ENCODE measurements at places on chromosomes 2 and 18.

GRCh38 chr2:169865492-169865891 lies 38.2 kb downstream of the UBR3 start:
- DNase-seq, result no peak

DNA sequence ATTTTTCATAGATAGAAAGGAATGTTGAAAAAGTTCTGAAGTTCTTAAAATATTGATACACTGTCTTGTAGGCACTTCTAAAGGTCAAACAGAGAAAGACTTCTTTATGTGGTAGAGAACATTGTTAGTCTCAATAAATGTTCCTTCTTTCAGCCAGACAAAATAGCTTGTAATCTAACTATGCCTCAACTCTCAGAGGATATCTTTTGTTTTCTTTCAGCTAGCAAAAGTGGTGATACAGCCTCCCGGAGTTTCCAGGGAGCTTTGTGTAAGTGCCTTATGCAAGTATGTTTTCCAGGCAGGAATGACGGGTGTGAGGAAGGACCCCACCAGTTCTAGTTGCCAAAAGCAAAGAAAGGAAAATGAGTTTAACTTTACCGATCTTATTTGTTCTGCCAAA lies 452.1 kb upstream of the ST6GAL2 start:
- DNase-seq, result no peak

GRCh38 chr2:219851801-219852481 lies 224.5 kb downstream of the SLC4A3 start:
- DNase-seq, result no peak

GRCh38 chr18:67260841-67261240 lies 255.7 kb downstream of the DSEL start:
- DNase-seq, result no peak

DNA sequence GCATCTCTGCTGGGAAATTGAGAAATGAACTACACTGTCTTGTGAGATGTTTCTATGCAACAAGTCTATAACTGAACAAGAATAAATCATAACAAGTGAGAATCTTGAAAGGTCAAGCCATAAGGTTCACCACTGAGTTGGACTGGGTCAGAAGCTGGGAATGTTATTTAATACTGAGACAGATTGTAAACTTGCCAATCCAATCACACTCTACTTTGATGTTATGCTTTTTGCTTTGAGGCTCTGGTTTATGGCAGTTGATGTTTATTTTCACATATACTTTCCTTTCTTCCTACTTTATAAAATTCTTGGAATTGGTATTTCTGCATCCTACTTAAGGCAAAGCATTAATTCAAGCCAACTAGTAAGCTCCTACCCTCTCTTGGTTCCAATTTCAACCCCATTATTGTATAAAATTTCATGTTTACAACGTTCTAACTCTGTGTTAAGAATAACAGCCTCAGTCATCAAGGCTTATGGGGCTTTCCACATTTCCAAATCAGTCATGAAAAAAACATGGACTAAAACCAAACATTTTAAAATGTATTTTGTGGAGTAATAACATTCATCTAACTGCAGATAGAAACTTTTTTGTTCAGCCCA lies 533.4 kb downstream of the NYAP2 start:
- no peak for DNase-seq

GRCh38 chr18:45171679-45172191 lies 443.5 kb upstream of the SLC14A2 start:
- no peak for DNase-seq

- no peak for DNase-seq
Observed at GRCh38 chr2:36172824-36173223, 182.8 kb upstream of the CRIM1 start.

DNA sequence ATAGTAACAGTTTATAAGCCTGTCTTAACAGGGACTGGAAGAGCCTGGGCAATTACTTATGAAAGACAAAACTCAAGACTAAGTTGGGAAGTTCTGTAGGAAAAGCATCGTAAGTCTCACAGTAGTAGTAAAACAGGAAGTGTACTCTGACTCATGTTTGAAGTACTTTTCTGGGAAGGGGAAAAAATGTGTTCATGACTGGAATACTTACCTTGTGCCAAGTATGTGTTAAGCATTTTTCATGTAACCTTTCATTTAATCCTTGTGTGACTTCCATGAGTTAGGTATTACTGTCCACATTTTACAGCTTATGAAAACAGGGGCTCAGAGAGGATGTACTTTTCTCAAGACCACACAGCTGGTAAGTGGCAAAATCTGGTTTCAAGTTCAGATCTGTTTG lies 13.7 kb upstream of the SKOR2 start:
- no peak for DNase-seq

- DNase-seq, result no peak
Observed at GRCh38 chr18:24616653-24617052, 156.2 kb downstream of the HRH4 start.

DNA sequence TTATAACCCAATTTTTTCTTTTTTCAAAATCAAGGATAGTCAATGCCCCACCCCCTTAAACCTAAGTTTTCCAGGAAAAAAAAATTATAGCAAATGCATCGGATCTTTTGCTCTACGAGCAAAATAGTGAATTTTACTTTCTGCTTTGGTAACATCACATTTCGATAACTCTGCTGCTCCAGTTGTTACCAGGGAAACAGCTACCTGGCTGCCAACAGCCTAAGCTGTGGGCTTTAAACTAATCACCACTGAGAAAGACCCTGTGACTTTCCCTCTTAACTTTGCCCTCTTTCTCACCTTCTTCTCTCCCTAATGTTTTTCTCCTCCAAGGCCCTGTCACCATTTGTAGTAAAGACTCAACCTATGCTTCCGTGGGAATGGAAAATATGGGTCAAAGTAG lies 145.5 kb downstream of the ABCA12 start:
- DNase-seq, result no peak

- DNase-seq, result no peak
Observed at GRCh38 chr2:10260130-10260529, 42.6 kb upstream of the HPCAL1 start.

GRCh38 chr18:44341759-44342158 lies 338.9 kb upstream of the SETBP1 start:
- DNase-seq, result no peak

DNA sequence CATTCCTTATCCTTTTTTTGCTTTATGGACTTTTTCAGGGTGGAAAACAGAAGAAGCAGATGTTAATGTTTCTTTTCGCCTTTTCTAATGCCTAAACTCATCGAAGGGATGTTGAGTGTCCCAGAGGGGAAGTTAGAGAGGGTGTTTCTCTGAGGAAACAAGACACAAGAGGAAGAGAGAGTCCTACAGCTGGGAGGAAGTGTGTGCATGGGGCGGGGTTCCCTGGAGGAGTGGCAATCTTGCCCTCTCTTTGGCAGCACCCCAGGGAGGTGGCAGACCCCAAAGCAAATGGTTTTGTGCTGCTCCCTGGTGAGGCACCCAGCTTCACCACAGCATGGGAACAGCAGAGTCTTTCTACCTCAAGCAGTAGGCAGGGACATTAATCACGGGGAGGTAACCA lies 377.6 kb downstream of the RND3 start:
- no peak for DNase-seq

DNA sequence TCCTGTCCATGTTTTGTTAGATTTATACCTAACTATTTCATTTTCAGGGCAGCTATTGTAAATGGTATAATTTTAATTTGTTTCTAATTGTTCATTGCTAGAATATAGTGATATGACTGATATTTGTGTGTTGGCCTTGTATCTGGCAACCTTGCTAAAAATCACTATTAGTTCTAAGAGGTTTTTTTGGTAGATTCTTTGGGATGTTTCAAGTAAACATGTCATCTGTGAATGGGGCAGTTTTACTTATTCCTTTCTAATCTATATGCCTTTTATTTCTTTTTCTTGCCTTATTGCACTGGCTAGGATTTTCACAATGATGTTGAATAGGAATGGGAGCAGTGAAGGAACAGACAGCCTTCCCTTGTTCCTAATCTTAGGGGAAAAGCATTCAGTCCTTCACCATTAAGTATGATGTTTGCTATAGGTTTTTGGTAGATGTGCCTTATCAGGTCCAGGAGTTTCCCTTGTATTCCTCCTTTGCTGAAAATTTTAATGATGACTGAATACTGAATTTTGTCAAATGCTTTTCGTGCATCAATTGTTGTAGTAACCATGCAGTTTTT lies 41.7 kb downstream of the SNORC start:
- no peak for DNase-seq

DNA sequence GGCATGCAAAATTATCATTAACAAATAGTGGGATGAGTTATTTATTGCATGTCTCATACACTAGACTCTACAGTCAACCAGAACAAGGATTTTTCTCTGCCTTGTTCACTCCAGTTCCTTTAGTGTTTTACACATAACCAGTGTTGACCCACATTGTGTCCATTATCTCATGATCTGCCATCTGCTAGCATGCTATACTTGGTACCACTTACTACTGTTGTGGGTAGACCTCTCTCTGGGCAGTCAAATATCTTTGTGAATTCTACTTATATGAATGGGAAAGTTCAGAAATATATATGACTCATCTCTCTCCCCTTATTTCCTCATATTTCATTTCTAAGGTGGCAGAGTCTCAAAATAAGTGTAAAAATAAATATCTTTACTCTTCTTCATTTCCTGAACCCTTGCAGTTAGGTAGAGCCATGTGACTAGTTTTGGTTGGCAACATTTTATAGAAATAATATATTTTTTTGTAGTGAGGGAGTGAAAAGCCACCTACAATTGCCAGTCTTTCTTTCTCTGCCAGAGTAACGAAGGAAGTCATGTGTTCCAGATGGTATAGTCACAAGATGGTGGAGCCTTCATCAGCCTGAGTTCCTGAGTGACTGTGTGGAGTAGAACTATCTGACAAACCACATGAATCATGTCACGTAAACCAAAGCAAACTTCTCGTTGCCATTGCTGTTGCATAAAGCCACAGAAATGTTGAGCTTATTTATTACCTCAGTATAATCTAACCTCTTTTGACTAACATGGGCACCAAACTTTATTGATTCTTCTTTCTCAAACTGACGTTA lies 704.0 kb downstream of the RNF144A start:
- DNase-seq, result no peak

- no peak for DNase-seq
Observed at GRCh38 chr2:88669482-88670214, 21.8 kb upstream of the RPIA start.

GRCh38 chr18:37598966-37599896 lies 33.6 kb upstream of the CELF4 start:
- DNase-seq, result no peak

GRCh38 chr2:70738159-70738558 lies 29.8 kb downstream of the ADD2 start:
- no peak for DNase-seq

- no peak for DNase-seq
Observed at GRCh38 chr2:14952400-14952963, 320.0 kb downstream of the LRATD1 start.

DNA sequence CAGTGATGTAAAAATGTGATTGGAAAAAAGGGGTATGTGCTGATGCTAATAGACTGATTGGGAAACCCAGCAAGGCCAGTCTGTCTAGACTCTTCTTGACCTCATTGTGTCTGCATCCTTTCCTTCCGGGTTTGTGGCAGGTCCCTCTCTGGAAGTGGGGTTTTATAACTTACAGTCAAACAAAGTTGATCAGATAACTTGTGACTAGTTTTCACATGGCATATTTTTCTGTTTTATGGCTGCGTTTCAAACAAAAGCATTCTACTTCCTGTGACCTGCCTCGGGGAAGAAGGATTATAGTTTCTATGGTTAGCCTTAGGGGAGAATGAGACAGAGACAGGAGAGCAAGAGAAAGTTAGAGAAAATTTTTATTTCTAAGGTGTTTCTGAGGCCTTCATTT lies 188.7 kb upstream of the HNMT start:
- DNase-seq, result no peak

DNA sequence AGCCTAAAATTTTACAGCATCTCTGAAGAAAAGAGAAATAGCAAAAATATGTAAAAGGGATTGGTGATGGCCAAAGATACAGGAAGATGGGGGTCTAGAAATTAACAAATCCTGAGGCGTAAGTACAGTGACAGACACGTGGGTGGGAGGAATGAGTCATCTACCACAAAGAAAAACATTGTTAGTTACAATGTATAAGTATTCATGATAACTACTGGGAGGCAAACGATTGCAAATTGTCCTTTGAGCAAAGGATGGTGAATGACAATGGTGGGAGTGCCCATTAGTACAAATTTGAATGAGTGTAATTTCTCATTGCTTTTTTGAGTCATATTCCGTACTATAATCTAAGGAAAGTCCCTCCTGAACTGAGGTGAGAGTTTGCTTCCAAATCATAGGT lies 809.0 kb upstream of the FAM98A start:
- DNase-seq, result no peak

DNA sequence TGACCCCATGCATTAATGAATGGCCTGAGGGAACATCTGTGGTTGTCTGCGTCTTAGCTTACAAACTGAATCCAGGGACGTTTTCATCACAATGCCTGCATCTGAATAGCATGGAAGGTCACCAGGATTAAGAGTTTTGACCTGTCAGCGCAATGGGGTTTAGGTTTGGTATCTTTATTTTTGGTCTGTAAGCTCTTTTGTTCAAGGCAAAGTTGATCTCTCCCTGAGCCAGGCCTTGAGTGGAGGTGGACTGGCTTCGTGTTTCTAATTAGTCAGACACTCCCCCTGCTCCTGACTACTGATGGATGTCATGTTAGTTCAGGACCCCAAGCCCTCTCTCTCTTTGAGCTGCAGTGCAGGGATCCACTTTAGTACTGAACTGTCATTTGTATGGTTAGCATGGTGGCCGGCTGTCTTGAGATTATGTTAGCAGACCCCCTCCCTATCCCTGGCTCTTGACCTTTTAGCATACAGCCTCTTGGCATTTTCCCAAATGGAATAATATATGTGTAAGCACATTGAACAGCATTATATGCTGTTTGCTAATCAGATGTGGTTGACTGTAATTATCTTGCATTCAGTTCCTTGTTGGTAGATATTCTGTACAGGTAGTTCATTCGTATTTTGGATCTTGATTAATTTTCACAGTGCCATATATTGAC lies 59.2 kb downstream of the LYPD6 start:
- no peak for DNase-seq

DNA sequence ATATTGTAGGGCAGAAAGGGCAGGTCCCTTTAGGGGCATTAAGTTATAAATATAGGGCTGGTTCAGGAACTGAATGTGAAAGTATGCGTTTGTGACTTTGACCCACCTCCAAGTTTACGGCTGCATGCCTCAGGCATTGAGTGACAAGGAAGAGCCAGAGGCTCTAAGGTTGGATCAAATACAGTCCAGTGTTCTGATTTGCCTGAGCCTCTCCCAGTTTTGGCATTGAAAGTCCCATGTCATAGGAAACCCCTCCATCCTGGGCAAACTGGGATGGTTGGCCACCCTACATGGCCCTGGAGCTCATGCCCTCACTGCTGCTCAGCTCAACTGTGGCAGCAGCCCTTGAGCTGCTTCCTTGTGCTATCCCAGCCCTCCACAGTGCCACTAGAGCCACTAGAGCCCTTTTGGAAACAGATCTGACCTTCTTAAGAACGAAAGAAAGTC lies 29.9 kb downstream of the HK2 start:
- no peak for DNase-seq
